ENCODE measurements at places on chromosomes 1 and 21.
A peak's percentile ranks its signal among the peaks of the same experiment; 100 is the strongest.

DNA sequence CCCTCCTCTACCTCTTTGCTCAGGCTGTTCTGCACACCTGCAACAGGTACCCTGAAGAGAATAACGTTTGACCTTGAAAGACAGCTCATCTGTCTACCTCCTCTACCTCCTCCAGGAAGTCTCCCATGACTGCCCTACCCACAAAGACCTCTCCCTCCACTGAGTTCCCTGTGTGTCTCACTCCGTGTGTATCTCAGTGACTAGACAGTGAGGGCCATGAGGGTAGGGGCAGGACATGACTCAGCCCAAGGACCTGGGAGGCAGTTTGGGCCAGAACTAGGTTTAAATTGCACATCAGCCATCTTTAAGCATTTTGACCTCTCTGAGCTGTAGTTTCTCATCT, 32.0 kb upstream of the LRP8 start:
- DNase-seq = no peak

DNA sequence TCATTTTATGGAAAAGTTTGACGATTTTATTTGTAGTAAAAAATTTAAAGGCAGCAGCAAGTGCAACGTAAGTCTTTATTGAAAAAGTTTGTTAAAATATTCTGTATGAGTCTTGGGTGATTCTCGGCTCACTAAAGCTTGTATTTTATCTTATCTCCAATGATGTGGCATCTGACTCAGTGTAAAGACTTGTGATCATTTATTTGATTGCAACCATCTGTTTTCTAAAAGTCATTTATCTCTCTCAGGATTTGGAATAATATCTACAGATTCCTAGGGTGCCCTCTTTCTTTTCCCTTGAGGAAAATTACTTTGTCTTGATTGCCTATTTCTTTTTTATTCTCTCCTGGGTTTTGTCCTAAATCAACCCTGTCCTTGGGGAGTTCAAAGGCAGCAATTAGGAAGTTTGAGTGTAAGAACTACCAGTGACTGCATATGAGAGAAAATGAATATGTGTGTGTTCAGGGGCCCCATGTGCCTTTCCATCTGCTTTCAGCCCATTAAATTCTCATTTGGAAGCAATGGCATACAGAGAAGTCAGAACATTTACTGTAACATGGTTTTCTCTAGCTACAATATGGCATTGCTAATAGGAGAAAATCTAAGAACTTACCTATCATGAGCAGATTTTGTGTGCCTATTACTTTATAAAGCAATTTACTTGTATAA, 575.0 kb upstream of the CHRM3 start:
- no peak for DNase-seq

DNA sequence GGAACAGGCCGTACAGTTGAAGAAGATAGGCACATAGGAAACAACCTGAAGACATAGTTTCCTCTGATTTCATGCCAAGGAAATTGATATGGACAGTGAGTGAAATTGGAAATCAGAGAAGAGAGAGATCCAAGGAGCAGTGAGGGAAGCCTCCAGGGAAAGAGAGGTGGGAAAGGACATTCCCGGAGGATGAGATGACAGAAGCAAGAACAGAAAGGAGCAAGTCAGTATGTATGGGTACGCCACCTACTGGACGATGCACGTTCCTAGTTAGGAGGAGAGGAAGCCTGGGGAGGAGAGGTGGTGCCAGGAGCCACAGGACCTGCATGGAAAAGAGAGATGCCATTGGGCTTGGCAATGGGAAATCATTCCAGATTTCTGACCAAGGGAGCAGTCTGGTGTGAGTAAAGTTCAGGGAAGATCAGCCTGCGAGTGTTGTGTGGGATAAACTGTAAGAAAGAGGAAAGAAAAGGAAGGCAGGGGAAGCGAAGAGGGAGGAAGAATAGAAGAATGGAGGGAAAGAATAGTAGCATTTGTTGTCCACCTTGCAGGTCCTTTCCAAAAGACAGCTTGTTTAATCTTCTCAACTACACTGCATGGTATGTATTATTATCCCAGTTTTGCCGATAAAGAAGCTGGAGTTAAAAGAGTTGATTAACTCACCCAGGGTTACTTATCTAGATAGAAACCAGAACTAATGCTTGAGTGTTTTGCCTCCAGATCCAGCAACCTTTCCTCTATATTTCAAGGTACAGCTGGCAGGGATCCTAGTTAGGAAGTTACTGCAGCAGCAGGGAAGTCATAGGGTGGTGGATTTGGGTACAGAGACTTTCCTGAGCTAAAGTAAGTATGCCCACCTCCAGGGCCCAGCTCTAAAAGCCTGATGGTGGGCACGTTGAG, 27.4 kb downstream of the C1orf116 start:
- DNase-seq = peak; percentile 66

- DNase-seq = no peak
Observed at GRCh38 chr1:61132176-61132638, 49.8 kb downstream of the NFIA start.

GRCh38 chr1:208841436-208841835, 597.3 kb upstream of the PLXNA2 start:
- no peak for DNase-seq

- no peak for DNase-seq
Observed at GRCh38 chr1:13783551-13783950, 83.6 kb downstream of the PRDM2 start.

- no peak for DNase-seq
Observed at GRCh38 chr1:192588546-192588945, 13.0 kb downstream of the RGS1 start.

DNA sequence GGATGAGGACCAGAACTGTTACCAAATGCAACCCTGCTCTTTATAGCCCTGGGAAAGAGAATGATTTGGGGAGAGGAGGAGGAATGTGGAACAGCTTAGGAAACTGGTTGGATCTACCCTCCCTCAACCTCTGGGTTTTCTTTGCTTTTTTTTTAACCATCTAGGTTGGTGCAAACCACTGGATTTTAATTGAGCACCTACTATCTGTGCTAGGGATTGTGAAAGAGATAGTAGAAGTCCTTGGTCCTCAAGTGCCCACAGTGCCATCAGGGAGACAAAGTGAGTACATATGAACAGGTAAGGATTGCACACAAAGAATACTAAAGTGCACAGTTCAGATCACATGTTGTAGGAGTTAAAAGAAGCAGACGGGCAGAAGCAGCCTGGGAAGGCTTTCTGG, 4.7 kb downstream of the TAGLN2 start:
- DNase-seq = no peak

GRCh38 chr1:150576367-150576711, 3.1 kb downstream of the MCL1 start:
- DNase-seq = no peak

DNA sequence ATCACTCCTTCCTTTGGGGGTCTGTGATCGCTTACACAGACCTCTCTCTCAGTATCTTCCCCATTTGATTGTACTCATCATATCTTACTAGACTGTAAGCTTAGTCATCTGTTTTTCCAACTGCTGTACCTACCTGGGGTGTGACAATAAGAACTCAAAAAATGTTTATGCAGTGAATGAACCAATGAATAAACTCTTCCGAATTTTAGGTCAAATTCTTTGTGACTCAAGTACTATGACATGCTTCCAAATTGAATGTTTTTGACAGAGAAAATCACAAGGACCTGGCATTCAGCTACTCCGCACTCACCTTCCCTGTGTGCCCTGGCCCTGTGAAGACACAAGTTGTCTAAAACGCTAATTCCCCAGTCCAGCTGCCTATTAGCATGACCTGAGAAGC, 42.1 kb downstream of the TMCO4 start:
- no peak for DNase-seq

DNA sequence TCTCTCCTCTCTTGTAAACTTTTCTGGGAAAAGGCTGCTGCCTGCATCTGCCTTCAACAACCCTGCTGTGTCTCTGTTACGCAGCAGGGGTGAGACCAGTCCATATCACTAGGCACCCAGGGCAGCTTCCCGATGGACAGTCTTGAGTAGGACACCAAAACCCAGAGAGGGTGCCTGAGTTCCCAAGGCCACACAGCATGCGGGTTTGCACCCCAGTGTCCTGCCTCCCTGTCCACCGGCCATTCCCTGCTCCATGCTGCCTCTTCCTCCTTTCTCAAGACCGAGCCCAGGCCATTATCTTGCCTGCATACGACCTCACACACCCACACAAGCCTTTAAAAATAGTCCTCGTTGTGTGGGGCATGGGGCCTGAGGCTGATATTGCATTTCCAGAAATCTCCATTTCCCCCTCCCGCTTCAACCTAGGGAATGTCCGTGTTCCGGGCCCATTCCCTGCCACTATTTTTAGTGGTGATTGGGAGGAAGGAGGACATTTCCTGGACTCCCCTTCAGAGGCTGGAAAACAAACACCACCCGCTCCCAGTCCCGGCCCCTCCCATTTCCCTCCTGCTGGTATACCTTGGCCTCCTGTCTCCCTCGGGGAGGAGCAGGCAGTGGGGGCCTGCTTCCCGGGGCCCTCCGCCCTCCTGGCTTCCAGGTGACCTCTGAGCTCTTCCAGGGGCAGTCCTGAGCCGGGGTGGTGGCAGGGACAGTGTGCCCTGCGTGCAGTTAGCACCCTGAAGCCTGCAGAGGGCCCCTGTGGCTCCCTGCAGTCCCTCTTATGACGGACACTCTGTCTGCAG, 132.4 kb upstream of the TMEM51 start:
- DNase-seq = no peak
